Stimulated activated CD4-positive, alpha-beta T cell treated with anti-CD3 and anti-CD28 coated beads, Interleukin-1b, Interleukin-23, amount 100 ng/mL, for 1 hour (primary cell): ENCODE measurements at places on chromosomes 7 and 10.

GRCh38 chr7:7812112-7812511 is 93.7 kb upstream of the RPA3 start:
- DNase-seq: no peak

DNA sequence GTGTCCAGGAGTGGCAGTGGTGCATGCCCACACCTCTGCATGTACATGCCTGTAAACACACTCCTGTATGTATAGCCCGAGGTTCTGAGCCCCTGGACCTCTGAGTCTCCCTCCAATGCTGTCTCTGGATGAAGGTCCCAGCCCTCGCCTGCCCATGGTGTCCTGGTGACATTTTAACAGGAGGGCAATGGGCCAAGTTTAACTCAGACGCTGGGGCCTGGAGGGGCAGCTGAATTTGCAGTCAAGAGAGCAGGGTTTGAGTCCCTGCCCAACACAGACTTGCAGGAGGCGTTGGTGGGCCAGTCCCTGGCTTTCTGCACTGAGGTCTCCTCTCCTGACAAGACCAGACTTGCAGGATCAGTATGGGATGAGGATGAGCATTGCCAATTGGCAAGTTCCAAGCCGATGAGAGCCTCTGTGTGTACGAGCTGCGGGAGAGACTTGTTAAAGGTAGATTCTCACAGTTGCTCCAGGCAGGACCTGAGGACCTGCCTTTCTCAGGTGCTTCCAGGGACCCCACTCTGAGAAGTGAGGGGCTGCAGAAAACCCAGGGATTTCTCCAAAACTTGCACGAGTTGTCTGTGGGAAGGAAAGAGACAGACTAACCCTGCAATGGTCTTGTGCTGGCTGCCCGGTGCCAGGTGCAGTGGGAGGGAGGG is 141.9 kb downstream of the ELFN1 start:
- no peak for DNase-seq

- DNase-seq: no peak
These were observed at the start of gene TNRC18 for GRCh38 chr7:5423306-5423975. Gene TNRC18, minus strand, starts transcription at chr7:5423834. Its CDS starts 2,588 bp downstream, at chr7:5421246.

- DNase-seq: no peak
These were observed at the start of gene GATA3 for GRCh38 chr10:8054494-8055407. Gene GATA3, plus strand, starts transcription at chr10:8054688. Its CDS starts 968 bp downstream, at chr10:8055656.

GRCh38 chr7:1761774-1762173 is 91.7 kb downstream of the ELFN1 start:
- no peak for DNase-seq
